ENCODE measurements at places on chromosomes 2 and 18.

- DNase-seq, result no peak
These were observed 24.0 kb upstream of the CREB1 start for GRCh38 chr2:207505728-207506127.

DNA sequence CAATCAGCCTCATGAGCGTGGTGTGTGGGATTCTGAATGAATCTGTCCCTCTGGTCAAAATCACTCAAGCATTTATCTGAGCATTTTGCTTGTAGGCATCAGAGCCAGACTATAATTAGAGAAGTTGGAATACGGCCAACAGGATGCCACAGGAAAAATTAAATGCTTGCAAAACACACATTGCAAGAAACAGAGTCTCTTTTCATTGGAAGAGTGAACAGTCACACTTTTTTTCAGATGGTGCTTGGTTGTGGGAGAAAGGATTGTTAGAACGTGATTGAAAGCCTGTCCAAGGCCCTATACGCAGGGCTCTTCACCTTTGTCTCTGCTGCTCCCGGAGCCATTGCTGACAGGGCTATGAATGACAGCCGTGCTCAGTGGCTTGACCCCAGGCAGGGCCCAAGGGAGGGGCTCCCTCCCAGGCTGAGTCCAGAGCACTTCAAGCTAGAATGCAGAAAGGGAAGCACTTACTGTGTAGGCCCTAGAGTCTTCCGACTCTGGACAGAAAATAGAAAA lies 59.8 kb downstream of the SNTG2 start:
- DNase-seq, result no peak

- DNase-seq, result no peak
These were observed 5.8 kb downstream of the NPPC start for GRCh38 chr2:231920366-231920765.

DNA sequence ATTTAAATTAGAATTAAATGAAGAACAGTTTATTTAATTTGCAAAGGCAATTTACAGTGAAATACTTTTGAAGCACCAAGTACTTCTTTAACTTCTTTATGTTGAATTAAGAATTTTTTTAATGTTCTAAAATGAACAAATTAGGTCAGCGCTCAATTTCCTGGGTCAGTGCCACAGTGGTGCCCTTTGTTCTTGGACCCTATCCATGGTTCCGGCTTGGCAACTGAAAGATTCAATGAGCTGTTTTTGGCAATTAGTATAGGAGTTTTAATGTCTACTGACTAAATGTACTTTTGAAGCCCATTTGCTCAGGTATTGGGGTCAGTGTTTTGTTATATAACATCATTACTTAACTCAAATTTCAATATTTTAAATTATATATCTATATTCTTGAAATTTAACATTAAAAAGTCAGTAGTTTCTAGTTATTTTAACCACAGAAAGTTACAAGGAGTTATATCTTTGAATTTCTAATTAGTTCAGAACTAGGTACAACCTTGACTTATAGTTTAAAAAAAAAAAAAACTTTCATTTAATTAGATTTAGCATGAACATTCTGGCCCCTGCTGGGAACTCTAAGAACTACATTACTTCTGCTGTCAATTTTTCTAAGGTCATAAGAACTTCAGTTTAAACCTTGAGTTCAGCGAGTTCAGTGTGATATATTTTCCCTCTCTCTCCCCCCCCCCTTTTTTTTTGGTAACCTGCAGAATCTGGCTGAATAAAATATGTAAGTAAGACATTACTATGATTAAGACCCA lies 7.6 kb upstream of the MSTN start:
- no peak for DNase-seq

DNA sequence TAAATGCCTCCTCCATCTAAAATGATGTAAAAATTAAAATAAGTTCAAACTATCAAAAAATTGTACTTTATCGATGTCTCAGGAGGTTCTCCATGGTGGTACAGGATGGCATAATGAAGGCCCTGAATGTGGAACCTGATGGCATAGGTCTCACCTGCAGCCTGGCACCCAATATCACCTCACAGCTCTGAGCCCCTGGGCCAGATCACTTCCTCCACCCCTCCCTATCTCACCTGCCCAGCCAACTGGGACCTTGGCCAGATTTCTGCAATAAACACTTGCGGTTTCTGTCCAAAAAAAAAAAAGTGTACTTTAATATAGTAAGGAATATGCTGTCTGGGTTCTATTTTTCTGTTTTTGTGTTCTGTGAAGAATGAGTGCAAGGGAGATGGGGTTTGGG lies 6.7 kb upstream of the RBM45 start:
- DNase-seq, result no peak

DNA sequence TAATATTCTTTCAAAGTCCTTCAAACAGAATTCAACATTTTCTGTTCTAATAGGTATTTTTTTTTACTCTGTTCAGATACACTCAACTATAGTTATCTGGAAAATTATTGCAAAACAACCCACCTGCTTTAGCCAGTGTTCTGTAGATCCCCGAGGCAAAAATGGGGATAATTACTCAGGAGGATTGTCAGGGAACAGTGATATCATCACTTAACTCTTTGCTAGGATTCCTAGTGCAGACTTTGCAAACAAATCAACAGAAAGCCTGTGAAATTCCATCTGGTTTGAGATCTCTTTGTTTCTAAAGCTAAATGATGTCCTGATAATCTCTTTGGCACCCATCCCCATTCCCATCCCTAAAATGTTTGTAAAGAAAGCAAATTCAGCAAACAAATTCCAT lies 413.6 kb upstream of the MEIS1 start:
- no peak for DNase-seq

- DNase-seq, result no peak
These were observed 53.5 kb downstream of the COLEC12 start for GRCh38 chr18:446941-447560.

DNA sequence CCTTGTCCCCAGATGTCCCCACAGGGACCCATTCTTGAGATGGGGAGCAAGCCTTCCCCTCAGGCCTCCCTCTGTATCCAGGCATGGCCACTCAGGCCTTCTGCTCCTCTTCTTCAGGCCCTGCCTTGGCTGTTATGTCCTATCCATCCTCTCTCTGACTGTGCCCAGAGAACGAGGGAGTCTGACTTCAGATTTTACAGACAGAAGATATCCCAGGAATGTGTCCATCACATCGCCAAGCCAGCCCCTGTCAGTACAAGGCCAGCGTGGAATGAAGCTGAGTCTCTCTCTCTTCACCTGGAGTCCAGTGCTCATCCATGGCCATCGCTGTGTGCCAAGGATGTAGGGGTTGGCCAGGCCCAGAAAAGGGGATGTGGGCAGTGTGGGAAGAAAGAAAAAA lies 57.6 kb downstream of the SDC1 start:
- no peak for DNase-seq

GRCh38 chr2:223108351-223109050 lies 56.5 kb downstream of the KCNE4 start:
- no peak for DNase-seq

DNA sequence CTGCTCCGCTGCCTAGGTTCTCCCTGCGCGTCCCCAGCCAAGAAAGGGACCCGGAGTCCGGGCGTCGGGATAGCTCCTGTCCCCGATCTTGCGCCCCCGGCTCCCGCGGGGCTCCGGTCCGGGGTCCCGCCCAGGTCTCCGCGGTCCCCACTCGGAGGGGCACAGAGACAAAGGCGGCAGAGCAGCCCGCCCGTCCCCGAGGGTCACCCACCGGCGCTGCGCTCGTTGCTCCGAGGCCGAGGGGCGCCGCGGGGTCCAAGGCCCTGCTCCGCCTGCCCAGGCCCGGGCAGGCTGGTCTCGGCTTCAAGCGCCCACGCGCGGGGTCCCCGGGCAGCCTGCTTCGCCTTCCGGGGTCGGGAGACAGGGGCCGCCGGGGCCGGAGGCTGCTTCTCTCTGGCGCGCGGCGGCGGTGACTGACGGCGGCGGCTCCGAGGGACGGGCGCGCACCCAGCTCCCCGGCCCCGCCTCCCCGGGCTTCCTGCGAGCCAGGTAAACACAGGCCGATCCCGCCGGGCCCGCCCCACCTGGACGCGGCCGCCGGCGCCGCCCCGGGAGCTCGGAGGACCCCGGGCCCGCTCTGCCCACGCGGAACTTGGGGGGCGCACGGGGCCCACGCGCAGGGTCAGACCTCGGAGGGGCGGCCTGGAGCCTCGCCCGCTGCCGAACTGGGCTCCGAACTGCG lies at the start of gene MBP:
Gene MBP (minus strand): TSS at position 415 of the 682 bp plus-strand sequence. CDS start 27,522 bp downstream, outside the sequence.
- DNase-seq, result no peak

DNA sequence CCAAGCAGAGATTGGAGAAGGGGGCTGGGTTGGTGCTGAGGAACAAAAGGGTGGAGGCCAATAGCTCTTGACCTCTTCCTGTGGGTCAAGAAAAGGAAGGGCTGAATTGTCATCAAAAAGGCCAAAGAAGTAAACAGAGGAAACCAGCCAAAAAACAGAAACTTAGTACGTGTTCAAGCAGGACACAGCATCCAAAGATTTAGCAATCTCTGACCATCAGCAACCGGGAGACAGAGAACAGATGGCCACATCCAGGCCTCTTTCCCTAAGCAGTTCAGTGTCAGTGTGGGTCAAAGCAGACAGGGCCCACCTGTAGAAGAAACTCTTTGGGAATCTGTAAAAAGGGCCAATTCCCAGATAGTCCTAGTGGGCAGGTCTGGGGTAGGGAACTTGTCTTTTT lies 2.9 kb downstream of the DNPEP start:
- no peak for DNase-seq

DNA sequence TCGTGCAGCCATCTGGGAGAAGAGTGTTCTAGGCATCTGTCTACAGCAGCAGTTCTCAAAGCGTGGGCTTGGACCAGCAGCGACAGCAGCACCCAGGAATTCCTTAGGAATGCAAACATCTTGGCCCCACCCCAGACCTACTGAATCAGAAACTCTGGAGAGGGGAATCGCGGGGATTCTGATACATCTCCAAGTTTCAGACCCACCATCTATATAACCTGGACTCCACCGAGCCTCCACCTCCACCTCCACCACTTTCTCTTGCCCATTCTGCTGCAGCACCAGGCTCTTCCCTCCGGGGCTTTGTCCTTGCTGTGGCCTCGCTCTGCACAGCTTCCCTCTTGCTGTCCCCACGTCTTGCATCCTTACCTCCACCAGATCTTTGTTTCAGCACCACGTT lies 256.4 kb downstream of the BCL2 start:
- DNase-seq, result no peak

DNA sequence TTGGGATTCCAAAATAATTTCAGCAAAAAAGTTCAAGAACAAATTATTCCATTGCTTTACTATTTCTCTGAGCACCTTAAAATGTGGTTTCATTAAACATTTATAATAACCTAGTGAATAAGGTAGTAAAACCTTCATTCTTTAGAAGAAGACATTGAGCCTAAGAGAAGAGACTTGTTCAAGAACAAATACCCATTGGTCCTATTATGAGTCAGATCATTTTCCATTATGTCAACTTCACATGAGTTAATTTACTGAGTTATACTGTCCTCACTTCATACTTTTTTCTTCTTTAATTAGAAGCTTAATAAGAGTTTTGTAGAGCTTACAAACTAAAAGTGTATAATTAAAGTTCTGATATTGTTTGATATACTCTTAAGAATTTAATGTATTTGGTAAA lies 5.5 kb downstream of the ANKRD62 start:
- no peak for DNase-seq

- peak; percentile 61 for DNase-seq
These were observed 8.6 kb downstream of the DNAJB2 start for GRCh38 chr2:219287580-219288265.

- no peak for DNase-seq
These were observed 55.2 kb upstream of the RALBP1 start for GRCh38 chr18:9419956-9420631.

GRCh38 chr2:230323385-230324106 lies 3.4 kb upstream of the SP140L start:
- DNase-seq, result no peak

- no peak for DNase-seq
These were observed 99.4 kb upstream of the TRIB2 start for GRCh38 chr2:12617366-12617765.

Data from left forelimb (tissue), 1 donor.